ENCODE measurements at places on chromosomes 4 and X. TPM values are rescaled to one million over a fixed set of nuclear protein-coding genes. Genes with fewer than 3 reads are reported as not detected.

DNA sequence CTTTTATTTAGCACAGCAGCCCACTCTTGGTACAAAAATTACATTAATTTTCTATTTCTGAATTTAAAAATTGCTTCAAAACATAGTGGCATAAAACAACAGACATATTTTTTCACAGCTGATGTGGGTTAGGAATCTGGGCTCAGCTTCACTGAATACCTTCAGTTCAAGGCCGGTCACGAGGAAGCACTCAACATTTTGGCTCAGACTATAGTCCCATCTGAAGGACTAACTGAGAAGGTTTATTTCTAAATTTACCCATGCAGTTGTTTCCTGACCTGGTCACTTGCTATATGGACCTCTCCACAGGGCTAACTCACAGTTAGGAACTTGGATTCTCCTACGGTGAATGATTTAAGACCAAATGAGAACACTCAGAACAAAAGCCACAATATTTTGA, 1230.2 kb upstream of the ADGRL3 start:
- no peaks in the 10 kb centered on the region for H3K36me3 ChIP-seq
- H3K27ac ChIP-seq, result no peak overlapping the region
- DNase-seq, result no peak
- no peaks in the 10 kb centered on the region for H3K4me1 ChIP-seq

Gene SPIN4
- total RNA-seq, result 4.0 TPM

GRCh38 chr4:73485596-73485995, 4.1 kb downstream of the AFM start:
- no peaks in the 10 kb centered on the region for H3K36me3 ChIP-seq
- H3K4me3 ChIP-seq, result no peak overlapping the region
- no peaks in the 10 kb centered on the region for H3K4me1 ChIP-seq
- no peak for DNase-seq

GRCh38 chr4:79831701-79832514, 241.1 kb downstream of the ANTXR2 start:
- no peak overlapping the region for H3K27ac ChIP-seq
- H3K4me1 ChIP-seq, result no peaks in the 10 kb centered on the region
- no peak overlapping the region for H3K4me3 ChIP-seq
- no peaks in the 10 kb centered on the region for H3K36me3 ChIP-seq

Gene PDGFRA
- 399 TPM for total RNA-seq

DNA sequence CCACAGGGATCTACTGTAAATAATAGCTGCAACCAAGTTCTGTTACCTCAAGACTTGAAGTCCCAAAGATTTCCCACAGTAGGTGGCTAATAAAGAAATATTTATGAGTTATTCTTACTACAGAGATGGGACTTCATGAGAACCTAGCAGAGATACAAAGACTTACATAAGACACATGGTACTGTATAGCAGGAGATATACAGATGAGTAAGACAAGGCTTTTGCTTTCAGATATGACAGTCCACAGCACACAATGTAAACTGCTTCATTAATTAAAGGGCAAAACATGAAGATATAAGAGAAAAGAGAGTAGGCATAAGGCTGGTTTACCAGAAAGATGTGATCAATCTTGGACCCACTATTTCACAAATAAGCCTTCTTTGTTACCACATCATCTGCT, 6.6 kb downstream of the ANKRD17 start:
- H3K4me1 ChIP-seq, result peaks cover 23% of the 10 kb centered on the region
- no peak overlapping the region for H3K27ac ChIP-seq
- no peak for DNase-seq
- no peak overlapping the region for H3K4me3 ChIP-seq
- H3K27me3 ChIP-seq, result no peaks in the 10 kb centered on the region

GRCh38 chrX:101507372-101507771, 22.1 kb downstream of the ARMCX4 start:
- no peaks in the 10 kb centered on the region for H3K36me3 ChIP-seq
- H3K4me3 ChIP-seq, result no peak overlapping the region
- no peak overlapping the region for H3K27ac ChIP-seq

Data from spleen (tissue), 13 donors.